ENCODE measurements at places on chromosomes 2 and 18.

- DNase-seq, result no peak
Measured at GRCh38 chr18:46891742-46892214, 25.5 kb downstream of the PIAS2 start.

- DNase-seq, result peak; percentile 89
Measured at GRCh38 chr2:54015798-54016699, 45.3 kb upstream of the PSME4 start.

DNA sequence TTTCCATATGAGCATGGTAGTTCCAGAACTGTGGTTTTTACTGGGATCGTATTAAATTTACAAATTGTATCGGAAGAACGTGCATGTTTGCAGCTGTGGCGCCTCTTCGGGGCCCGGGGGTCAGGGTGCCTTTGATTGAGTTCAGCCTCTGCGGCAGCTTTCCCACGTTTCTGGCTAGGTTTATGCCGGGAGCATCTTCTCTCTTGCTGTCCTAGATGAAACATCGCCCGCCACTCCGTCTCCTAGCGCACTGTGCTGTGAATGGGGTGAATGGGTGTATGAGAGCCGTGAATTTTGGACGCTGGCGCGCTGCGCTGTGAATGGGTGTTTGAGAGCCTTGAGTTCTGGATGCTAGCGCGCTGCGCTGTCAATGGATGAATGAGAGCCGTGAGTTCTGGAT lies 12.3 kb downstream of the PDCD1 start:
- no peak for DNase-seq

- DNase-seq, result no peak
Measured at GRCh38 chr2:228023619-228024018, 152.2 kb downstream of the DAW1 start.

- DNase-seq, result no peak
Measured at GRCh38 chr18:2394684-2395083, 176.6 kb downstream of the METTL4 start.

- DNase-seq, result no peak
Measured at GRCh38 chr2:47169784-47170183, 14.7 kb upstream of the STPG4 start.

DNA sequence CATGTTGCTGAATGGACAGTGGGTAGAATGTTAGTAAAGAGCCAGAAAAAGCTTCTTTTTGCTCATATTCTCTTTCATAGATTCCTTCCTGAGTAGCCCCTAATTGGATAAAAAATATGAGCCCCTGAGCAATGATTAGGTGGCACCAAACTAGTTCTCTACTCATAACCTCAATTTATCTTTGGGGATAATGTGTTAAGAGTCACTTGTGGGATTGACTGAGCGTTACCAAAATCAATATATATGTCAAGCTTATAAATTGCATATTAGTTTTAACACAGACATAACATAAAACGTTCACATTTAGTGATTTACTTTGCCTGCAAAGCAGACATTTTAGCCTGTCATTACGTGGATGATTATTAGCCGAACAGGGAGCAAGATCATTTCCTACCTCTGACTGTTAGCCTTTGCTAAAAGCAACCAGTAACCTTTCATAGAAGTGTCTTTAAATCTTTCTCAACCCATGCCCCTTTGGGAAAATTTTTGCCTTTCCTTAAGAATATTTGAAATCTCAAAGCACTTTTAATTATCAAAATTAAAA lies 85.4 kb downstream of the ARHGAP28 start:
- DNase-seq, result no peak

DNA sequence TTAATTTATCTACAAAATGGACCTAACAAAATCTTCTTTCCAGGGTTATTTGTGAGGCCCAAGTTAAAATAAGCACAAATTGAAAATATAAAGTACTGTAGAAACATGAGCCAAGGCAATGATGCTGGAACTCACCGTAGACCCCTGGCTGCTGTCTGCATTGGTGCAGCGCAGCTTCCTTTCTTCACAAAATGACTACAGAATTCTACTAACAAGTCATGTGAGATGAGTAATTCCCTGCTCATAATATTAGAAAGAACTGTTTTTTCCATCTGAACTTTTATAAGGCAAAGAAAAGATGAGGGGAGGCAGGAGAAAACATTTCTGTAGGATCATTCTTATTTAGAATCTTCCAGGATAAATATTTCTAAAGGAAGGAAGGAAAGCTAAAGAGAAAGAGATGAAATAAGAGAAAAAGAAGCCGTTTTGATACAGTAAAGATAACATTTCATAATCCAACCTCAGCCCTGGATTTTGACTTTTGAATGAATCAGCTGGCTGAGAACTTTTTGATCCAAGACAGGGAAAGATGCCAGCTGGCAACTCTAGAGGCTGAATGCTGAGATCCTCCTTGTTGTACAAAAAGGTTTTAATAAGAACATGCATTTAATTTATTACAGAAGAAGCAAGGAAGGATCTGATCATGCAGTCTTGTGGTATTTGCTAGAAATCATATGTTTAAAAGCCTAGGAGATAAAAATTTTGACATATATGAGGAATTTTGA lies 183.9 kb upstream of the KLHL14 start:
- DNase-seq, result peak; percentile 7

DNA sequence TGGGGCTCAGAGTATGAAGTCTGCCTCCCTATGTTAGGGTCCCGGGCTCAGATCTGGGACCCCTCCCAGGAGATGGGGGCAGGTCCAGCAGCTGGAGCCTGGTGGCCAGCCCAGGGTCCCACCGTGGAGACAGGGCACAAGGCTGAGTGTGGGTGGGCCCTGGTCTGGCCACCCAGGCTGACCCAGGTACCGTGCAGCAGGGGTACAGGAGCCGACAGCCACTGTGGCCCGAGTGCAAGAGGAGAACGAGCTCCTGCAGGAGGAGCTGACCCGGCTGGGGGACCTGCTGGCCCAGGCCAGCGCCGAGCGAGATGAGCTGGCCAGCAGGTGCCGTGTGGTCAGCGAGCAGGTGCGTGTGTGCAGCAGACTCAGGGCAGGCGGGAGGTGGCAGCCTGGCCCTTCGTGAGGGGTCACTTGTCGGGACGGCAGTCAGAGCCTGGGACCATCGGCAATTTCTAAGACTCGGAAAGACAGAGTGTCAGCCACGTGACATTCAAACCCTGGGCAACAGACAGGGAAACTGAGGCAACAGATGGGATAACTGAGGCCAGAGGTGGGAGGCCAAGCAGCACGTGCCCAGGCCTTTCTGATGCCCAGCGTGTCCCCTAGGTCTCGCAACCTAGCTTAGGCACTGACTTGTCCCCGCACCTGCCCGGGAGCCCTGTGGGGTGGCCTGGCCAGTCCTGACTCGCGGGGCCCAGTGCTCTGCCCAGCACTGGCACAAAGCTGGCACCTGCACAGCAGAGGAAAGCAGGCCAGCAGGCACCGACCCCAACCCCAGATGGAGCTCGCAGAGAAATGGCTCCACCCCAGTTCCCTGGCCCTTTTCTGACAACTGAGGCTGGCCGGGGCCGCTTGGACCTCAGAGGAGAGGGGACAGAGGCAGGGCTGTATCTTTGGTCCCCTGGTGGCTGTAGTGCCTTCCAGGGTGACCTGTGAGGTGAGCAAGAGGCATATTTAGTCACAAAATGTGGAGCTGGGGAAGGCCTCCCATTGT lies 13.9 kb downstream of the CROCC2 start:
- DNase-seq, result no peak

GRCh38 chr2:47438783-47439182 lies 35.8 kb downstream of the MSH2 start:
- no peak for DNase-seq

DNA sequence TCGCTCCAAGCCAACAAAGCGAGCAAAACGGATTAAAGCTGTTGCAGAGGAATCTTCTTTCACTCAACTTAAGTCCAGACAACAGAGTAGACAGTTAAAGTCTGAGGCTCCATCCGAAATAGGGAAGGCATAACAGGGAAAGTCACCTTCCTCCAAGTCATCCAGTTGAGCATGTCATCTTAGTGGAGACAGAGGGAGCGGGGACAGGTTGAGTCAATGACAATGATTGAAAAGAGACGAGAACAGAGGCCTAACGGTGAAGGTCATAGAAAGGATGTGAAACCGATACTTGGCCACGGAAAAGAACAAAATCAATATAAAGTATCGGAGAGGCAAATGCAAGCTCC lies 455 bp downstream of the C18orf32 start:
- DNase-seq, result no peak

DNA sequence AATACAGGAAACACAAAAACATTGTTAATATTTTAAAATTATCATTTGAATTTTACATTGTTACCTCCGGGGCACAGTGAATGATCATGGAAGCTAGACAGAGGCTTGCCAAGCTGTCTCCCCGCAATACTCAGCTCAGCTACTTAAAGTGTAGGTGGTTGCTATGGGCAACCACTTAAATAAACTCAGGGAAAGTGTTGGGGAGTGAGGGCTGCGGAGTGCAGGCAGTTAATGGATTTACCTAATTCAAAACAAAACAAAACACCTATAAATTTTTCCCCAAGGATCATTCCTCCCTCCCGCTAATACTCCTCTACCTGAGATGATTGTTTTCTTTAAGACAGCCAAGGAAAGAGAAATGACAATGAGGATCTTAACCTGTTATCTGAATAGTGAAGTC lies 349.5 kb downstream of the TGIF1 start:
- no peak for DNase-seq

DNA sequence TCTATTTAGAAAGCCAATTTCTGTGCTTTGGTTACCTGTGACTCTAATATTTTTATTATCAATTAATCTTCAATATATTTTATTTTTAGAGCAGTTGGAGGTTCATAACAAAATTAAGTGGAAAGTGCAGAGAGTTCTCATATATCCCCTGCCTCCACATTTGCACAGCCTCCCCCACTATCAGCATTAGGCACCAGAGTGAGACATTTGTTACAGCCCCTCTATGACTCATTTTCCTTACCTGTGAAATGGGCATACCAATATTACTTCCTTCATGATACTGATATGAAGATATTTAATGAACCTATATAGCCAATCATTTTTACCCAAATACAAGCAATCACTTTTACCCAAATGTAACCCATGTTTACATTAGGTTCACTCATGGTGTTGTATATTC lies 34.0 kb upstream of the CYTIP start:
- DNase-seq, result no peak

GRCh38 chr2:201467666-201468065 lies 16.1 kb downstream of the STRADB start:
- no peak for DNase-seq

- no peak for DNase-seq
Measured at GRCh38 chr18:35174093-35174731, 66.6 kb upstream of the ZNF397 start.

DNA sequence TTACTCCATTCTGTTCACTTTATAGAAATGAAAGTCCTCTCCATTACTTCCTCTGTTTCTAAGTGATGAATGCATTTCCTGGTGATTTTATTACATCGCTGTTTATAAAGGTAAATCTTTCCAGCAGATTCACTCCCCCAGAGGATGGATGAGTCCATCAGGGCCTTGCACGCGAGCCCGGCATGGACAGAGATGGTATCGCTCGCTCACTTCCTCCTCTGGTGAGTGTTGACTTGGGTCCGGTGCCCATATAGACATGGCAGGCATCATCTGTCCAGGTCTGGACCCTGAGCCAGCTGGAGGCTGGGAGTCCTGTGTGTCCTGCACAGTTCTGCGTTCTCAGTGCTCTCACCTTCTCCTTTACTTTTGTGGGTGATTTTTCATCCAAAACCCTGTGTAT lies 733.6 kb upstream of the SALL3 start:
- no peak for DNase-seq

GRCh38 chr2:239262484-239263230 lies 138.2 kb downstream of the HDAC4 start:
- no peak for DNase-seq

- DNase-seq, result no peak
Measured at GRCh38 chr2:33652830-33653229, 53.7 kb upstream of the FAM98A start.

DNA sequence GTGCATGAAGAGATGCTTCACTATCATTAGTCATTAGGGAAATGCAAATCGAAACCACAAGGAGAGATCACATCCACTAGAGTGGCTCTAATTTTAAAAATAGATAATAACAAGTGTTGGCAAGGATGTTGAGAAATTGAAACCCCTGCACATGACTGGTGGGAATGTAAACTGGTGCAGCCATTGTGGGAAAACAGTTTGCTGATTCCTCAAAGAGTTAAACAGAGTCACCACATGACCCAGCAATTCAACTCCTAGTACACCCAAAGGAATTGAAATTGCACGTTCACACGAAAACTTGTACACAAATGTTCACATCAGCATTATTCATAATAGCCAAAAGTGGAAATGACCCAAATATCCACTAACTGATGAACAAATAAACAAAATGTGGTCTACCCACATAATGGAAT lies 179.5 kb downstream of the BCL2 start:
- no peak for DNase-seq

DNA sequence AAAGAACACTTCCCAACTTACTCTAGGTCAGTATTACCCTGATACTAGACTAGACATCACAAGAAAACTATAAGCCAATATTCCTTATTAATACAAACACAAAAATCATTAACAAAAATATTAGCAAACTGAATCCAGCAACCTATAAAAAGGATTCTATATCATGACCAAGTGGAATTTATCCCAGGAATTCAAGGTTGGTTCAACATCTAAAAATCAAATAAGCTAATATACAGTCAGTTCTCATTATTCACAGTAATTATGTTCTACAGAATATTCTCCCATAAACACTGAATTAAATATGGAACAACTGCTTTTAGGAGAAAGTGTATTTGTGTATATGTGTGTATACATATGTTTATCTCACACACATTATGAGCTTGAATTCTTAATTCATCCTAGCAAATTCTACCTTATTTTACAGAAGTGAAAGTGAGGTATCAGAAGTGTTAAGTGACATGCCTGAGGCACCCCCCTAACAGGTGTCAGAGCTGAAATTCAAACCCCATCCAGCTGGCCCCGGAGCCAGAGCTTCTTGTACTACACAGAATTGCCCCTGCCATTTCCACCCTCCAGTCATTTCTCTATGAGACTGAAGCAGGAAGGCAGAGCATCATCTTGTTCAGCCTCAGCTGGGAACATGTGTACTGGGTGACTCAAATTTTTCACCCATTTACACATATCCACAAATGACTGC lies 77.8 kb downstream of the MALT1 start:
- no peak for DNase-seq

- no peak for DNase-seq
Measured at GRCh38 chr2:85579266-85579935, 2.0 kb downstream of the VAMP8 start.

- DNase-seq, result peak; percentile 6
Measured at GRCh38 chr2:221571025-221571550, 1.0 kb downstream of the EPHA4 start.

DNA sequence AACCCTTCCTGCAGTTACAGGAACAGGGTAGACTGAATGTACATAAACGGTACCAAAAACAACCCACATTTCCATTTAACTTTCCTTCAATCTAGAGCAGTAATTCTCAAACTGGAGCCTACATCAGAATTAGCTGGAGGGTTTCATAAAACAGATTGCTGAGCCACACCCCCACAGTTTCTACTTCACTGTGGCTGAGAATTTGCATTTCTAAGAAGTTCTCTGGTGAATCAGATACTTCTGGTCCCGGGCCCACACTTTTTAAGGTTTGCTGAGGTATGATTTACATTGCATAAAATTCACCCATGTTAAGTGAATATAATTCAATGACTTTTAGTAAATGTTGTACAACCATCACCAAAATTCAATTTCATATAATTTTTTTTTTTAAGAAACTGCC lies 113.7 kb downstream of the SRBD1 start:
- DNase-seq, result peak; percentile 21

GRCh38 chr2:128501700-128502099 lies 183.0 kb upstream of the HS6ST1 start:
- no peak for DNase-seq

GRCh38 chr18:2709316-2709715 lies 53.8 kb downstream of the SMCHD1 start:
- DNase-seq, result peak; percentile 6

GRCh38 chr2:68059784-68060525 lies 2.8 kb downstream of the C1D start:
- peak; percentile 45 for DNase-seq
